ENCODE measurements at places on chromosomes 7 and 10.

GRCh38 chr7:135993950-135994349 lies 16.8 kb upstream of the MTPN start:
- no peak for DNase-seq

DNA sequence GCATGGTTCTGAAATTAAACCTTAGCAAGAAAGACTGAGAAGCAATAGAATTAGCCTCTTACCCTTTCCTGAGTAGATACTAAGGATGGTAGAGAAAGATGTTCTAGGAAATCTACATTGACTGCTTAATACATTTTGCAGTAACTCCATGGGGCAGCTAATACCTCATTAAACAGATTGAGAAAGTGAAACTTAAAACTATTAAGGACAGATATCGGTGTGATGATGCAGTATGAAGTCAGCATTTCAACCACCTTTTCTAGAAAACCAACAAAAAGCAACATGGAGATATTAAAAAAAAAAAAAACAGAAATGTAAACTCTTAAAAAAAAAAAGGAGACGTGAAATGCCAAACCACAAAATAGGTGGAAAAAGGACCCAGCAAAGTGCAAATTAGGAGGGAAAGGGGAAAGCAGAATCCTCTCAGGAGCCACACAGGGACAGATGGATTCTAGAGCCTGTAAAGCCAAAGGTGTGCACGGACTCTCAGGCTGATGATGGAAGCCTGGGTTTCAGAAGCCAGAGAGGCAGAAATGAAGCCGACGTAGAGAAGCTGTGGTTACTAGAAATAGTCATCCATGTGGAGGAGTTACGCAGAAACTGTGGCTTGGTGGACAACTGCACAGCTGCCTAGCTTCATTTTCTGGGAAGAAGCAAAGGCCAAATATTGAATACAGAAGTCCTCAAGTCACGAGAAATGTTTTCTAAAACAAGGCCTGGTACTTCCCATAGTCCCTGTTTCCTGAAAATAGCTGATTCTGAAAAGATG lies 38.1 kb upstream of the GPR141 start:
- no peak for DNase-seq

GRCh38 chr10:26665080-26666048 lies 32.1 kb upstream of the PDSS1 start:
- no peak for DNase-seq

DNA sequence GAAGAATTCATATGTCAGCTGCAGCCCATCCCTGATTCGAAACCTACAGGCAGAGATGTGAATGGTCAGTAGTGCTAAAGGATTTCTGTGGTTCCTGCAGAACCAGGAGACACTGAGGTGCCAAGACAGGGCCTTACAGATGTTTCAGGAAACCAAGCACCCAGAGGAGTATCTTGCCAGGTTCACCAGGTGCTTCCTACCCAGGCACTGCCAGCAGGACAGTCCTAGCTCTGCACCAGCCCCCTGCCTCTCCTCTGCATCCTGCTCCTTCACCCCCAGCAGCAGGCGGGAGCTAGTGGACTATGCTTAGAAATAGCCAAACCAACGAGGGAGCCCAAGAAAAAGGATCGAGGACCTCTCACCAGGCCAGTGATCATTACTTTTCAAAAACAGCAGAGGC lies 4.2 kb upstream of the IKZF1 start:
- no peak for DNase-seq

- DNase-seq = no peak
These were observed 168.4 kb downstream of the BTAF1 start for GRCh38 chr10:92091965-92092364.

DNA sequence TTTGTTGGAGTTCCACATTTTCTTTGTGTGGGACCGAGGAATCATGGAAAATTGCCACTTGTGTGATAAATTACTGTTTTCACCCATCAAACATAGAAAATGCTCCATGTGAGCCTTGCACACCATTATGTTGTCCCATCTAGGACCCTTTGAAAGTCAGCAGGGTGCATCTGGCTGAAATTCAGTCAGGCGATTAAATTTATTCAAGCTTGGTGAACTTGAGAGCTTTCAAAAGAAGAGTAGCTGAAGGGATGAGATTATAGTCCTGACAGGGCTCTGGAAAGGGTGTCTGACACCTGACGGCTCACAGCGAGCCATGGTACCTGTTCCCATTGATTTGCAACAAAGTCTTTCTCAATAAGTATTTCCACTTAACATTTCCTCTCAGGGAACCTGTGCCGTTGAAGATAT lies 399.7 kb upstream of the ETV1 start:
- DNase-seq = no peak

DNA sequence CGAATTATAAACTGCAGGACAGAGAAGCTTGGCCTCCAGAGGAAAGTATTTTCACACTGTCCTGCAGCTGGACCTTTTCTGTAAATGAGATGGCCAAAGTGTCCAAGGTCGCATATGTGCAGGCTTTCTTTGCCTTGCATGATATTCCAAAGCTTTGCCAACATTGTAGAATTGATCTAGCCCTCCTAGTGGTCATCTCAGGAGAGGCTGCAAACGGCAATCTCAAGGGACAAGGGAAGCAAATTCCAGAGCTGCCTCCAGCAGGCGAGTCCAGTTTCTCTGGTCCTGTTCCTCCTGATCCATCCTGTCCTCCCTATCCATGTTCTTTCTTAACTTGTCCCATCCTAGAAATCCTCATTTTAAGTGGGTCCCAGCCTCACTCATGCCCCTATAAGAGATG lies 373.4 kb upstream of the PCDH15 start:
- DNase-seq = no peak

DNA sequence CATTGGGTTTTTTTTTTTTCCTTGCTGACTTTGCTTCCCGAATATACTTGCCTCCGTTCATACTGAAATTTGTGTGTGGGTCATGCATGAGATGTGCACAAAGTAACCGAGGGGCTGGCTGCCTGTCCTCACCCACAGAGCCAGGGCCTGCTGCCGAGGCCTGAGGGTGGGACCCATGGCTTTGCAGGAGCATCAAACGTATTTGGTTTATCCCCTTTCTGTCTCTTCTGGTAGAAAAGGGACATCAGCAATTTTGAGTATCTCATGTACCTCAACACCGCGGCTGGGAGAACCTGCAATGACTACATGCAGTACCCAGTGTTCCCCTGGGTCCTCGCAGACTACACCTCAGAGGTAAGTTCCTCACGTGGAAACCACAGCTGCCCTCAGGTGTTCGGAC lies 3.5 kb upstream of the LRRC18 start:
- DNase-seq = no peak

DNA sequence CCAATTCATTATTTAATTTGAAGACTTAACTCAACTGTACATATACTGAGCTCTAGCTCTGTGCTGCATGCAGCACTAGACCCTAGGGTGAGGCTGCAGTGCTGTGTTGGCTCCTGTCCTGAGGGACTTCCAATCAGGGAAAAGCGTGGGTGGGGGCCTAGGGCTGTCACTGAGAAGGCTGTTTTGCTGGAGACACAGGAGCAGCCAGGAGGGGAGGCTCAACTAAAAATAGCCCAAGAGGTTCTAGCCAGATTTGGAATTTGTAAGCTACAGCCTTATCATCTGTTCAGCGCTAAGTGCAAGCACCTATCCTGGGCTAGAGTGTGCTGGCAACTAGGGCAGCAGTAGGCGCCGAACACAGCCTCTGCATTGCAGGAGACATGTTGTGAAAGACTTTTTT lies 121.1 kb downstream of the VWC2 start:
- DNase-seq = no peak

DNA sequence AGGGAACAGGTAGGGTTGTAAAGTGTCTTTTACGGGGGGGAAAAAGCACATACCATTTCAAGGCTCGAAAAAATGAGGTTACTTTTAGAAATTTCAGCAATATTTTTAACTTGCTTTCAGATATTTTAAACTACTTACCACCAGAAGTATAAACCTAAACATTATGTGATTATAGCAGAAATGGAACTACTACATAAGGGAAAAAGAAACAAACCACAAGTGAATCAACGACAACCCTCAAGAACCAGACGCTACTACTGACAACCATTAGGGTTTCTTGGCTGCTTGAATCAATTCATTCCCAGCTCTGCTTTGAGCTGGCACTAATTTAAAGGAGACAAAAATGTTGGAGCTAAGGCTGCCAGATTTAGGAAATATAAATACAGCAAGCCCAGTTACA lies 80.1 kb downstream of the ZFAND4 start:
- DNase-seq = no peak

- DNase-seq = no peak
These were observed 3.8 kb downstream of the REEP3 start for GRCh38 chr10:63525021-63525420.

DNA sequence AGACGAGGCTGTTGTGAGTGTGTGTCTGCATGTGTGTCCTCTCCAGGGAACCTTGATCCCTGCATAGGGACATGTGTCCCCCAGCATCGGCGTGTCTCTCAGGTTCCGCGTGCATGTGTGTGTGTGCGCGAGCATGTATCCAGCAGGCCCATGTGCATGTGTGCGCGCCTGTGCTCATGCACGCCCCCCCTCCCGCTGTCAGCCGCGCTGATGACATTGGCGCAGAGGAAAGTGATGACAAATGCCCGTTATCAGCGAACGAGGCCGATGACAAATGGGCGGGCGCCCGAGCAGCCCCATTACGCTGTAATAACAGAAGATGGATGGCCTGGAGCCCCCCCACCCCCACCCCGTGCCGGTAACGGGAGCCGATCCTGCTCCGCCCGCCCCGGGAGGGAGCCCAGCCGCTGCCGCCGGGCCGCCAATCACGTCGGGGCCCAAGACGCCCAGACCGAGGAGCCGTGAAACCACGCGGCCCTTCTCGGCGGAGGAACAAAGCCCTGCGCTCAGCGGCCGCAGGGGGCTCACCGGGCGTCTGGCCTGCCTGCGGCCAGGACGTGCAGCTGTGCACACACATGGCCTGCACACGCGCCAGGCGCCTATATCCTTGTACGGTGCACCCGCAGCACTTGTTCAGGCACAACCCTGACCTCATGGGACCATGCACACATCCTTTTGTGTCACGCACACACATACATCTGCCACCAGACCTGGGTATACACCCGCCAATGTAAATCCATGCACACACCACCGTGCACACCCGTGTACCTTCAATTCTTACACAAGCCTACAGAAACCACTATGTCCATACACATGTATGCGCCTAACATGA lies 21.5 kb downstream of the POLL start:
- DNase-seq = no peak

DNA sequence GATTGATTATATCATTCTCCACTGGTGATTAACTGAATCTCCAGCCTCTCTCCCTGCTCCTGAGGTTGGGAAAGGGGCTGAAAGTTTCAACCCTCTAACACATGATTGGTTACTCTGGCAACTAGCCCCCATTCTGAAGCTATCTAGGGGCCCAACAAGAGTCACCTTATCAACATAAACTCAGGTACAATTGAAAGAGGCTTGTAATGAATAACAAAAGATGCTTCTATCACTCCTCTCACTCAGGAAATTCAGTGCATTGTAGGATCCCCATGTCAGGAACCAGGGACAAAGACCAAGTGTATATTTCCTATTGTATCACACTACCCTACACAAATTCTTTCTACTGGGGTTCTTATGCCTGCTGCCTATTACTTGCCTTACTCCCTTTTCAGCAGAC lies 123.9 kb upstream of the SLC13A1 start:
- DNase-seq = no peak

DNA sequence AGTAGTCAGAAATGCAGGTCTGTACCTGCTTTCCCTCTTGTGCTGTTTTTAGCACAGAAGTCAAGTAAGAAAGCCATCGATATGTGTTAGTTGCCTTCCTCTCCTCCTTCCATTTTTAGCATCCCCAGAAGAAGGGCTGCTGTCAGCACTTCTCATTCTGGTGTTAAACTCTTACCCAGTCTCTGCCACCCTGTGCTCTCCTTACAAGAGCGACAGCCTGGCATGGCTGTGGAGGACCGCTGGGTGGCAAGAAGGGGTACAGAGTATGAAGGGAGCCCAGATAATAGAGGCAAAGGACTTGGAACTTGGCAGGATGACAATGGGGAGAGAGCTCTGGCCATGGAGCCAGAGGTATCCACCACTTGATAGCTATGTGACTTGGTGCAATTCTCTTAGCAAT lies 103.5 kb downstream of the RPS24 start:
- DNase-seq = no peak

- no peak for DNase-seq
These were observed 806.5 kb downstream of the PHTF2 start for GRCh38 chr7:78605119-78605518.

DNA sequence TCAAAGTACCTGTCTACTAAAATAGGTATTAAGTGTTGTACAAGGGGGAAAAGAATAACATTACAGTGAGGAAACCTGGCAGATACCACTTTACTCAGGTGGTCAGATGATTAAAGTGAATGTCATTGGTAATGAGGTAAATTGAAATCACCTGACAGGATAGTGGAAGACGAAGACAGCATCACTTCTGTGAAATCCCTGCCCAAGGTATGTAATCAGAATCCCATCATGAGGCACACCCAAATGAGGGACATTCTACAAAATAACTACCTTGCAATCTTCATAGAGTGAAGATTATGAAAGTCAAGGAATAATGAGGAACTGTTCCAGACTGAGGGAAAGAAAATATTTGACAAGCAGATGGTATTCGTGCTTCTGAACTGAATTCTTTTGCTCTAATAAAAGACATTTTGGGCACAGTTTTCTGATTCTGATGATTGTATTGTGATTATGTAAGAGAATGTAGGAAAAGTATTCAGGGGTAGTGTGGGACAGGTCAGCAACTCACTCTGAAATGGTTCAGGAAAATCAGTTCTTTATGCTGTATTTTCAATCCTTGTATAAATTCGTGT lies 33.3 kb upstream of the ARMS2 start:
- no peak for DNase-seq

DNA sequence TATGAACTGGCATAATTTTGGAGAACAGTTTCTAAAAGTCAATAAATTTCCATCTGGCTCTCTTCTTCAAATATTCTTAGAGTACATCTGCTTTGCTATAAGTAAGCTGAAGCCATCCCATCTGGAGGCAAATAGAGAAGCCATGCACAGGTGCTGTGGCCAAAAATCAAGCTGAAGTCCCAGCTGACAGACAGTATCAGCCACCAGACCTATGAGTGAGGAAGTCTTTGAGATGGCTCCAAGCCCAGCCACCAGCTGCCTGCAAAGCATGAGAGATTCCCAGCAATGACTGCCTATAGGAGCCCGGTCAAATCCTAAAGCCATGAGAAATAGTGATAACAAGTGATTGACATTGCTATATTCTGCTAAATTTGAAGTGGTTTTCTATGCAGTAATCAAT lies 21.7 kb upstream of the PRSS58 start:
- no peak for DNase-seq

DNA sequence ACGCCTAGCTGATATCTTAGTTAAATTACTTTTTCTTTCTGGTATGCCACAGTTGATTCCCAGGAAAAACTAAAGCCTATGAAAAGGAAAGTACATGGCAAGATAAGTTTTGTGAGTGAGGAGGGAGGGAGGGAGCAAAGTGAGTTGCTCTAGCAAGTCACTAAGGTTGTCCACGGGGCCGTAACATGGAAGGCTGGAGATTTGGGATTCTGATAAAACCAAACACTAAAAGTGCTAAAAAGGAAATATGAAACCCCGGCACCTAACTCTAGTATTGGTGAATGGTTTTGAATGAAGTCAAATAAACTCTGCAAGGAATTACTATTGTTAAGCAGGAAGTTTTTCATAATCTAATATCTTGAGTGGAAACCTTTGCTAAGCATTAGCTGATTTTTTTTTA lies 1.7 kb downstream of the AGR2 start:
- DNase-seq = no peak

Data from neural crest cell (in vitro differentiated cells).